ENCODE measurements at places on chromosomes 4 and X.

DNA sequence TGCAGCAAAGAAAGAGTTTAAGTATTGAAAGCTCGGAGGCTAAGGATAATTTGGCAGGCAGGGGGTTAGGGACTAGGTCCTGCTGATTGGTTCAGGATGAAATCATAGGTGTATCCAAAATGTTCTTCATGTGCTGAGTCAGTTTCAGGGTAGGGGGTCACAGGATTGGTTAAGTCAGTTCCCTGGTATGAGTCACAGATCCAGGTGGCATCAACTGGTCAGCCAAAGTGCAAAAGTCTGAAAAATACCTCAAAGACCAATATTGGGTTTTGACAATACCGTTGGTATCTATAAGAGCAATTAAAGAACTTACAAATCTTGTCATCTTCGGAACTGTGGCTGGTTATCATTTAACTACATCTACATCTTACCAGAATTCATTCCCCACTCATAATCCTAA is 25.6 kb upstream of the PRDM8 start:
- no peak for DNase-seq

GRCh38 chr4:121679267-121679666 is 17.5 kb downstream of the ANXA5 start:
- no peak for DNase-seq

GRCh38 chr4:41964401-41964800 is 17.2 kb upstream of the DCAF4L1 start:
- DNase-seq = no peak

GRCh38 chr4:89301003-89301402 is 6.6 kb downstream of the GPRIN3 start:
- no peak for DNase-seq

DNA sequence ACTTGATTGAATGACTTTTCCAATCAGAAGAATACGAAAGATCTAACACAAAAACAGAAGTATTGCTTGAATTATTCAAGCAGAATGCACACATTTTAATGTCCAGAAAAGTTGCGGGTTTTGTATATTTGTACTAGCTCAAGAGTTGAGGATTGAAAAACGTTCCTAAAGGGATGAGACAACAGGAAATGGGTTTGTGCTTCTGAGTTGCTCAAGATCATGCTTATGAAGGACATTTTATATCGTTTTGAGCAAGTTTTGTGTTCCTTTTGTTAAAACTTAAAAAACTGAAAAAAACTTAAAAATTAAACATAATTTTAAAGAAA is 353 bp upstream of the SMIM10 start:
- DNase-seq = no peak

DNA sequence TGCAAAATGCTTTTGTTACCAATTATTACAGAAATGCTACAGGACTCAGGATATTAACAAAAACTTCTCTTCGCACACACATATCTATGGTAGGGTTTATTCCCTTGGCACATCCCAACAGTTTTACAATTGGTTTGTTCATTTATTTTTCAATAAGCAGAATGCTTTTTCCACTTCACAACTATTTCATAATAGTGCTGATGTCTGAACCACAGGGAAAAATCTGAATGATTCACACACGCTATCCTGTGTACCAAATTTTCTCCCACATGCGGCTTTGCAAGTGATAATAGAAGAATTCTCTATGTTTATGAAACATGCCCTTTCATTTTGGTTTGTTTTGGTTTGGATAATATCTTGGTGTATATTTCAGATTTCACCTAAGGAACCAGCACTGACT is 725.7 kb upstream of the TENM3 start:
- no peak for DNase-seq

- DNase-seq = no peak
Observed at GRCh38 chr4:15577508-15577907, 77.6 kb downstream of the FBXL5 start.

DNA sequence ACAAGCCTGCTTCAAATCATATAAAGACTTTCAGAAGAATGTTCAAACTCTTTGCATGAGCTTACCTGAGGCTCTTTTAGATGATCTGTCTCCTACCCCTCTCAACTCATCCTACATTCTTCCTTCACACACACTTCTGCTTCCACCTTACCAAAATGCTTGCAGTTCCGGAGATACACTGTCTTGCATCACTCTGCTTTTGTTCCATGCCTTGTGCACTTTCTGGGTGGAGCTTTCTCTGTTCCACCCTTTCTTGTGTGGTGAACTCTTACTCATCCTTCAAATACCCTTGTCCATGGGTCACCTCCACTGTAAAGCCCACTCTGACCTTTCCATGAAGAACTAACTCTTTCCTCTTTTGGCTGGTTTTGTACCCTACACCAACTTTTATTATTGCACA is 18.4 kb upstream of the MGST2 start:
- no peak for DNase-seq

Measured in activated naive CD4-positive, alpha-beta T cell (primary cell).